ENCODE measurements at places on chromosomes 12 and 14. TPM values are rescaled to one million over a fixed set of nuclear protein-coding genes. Genes with fewer than 3 reads are reported as not detected.
A peak's percentile ranks its signal among the peaks of the same experiment; 100 is the strongest.

DNA sequence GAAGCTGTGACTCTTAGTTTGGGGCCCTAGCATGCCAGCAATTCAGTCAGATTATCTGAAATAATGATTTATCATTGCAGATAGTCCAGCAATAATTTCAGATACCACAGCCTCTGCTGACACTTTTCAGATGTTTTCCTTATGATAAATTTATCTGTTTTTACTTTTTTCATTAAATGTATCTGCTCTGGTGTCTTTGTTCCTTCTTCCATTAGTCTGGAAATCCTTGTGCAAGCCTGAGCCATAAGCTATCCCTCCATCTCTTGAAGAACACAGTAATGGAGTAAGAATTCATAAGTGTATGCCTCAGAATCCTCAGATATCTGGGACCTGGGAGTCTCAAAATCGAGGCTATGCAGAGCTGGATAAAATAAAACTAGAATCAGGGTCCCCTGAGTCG, 146.4 kb upstream of the KRR1 start:
- DNase-seq, result no peak
- no peaks in the 10 kb centered on the region for H3K4me1 ChIP-seq
- H3K27ac ChIP-seq, result no peak overlapping the region
- no peaks in the 10 kb centered on the region for H3K36me3 ChIP-seq
- H3K27me3 ChIP-seq, result no peaks in the 10 kb centered on the region

GRCh38 chr12:10554756-10555481, 49.2 kb downstream of the EIF2S3B start:
- H3K36me3 ChIP-seq, result no peaks in the 10 kb centered on the region
- H3K4me3 ChIP-seq, result no peak overlapping the region
- no peaks in the 10 kb centered on the region for H3K27me3 ChIP-seq

The PTPRO gene
- total RNA-seq, result 7.9 TPM

The NKX2-8 gene
- not detected for total RNA-seq

- H3K27me3 ChIP-seq, result no peaks in the 10 kb centered on the region
- peaks cover 64% of the 10 kb centered on the region for H3K4me1 ChIP-seq
- no peak overlapping the region for H3K4me3 ChIP-seq
Observed at GRCh38 chr14:75430526-75430925, 2.7 kb downstream of the JDP2 start.

The SERPINA5 gene
- 1.5 TPM for total RNA-seq

DNA sequence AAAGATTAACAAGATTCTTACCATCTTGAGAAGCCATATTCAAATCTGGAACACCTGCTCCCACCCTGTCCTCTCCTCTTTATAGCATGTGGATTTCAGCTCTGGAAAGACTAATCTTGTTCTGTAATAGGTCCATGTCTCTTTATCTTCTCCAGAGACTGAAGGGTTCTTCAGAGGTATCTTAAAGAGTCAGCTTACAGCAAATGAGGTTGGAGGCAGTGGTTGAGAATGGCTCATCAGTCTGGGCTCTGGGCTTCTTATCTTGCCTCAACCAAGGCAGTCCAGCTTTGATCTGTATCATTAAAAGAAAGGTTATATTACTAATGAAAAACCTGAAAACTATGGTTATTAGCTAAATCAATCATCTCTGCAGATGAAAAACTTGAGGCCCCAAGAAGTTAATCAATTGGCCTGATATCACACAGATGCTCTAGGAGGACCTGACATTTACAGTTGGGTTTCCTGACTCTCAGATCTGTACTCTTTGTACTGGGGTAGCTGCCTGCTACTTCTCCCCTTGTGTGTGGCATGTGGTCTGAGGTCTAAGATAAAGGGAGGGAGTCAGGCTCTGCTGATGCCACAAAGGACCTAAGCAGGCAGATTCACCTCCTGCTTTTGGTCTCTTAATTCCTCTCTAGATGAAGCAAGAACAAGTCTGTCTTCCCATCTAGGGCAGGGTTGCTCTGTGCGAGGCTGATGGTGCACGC, 1.7 kb upstream of the AKAP6 start:
- no peak for DNase-seq
- no peaks in the 10 kb centered on the region for H3K27me3 ChIP-seq
- peaks cover 13% of the 10 kb centered on the region for H3K4me1 ChIP-seq
- no peaks in the 10 kb centered on the region for H3K36me3 ChIP-seq

GRCh38 chr12:4763549-4763948, 43.3 kb downstream of the GALNT8 start:
- no peaks in the 10 kb centered on the region for H3K27me3 ChIP-seq
- DNase-seq, result peak; percentile 25
- no peaks in the 10 kb centered on the region for H3K36me3 ChIP-seq
- H3K27ac ChIP-seq, result no peak overlapping the region
- H3K4me1 ChIP-seq, result no peaks in the 10 kb centered on the region
- no peak overlapping the region for H3K4me3 ChIP-seq

DNA sequence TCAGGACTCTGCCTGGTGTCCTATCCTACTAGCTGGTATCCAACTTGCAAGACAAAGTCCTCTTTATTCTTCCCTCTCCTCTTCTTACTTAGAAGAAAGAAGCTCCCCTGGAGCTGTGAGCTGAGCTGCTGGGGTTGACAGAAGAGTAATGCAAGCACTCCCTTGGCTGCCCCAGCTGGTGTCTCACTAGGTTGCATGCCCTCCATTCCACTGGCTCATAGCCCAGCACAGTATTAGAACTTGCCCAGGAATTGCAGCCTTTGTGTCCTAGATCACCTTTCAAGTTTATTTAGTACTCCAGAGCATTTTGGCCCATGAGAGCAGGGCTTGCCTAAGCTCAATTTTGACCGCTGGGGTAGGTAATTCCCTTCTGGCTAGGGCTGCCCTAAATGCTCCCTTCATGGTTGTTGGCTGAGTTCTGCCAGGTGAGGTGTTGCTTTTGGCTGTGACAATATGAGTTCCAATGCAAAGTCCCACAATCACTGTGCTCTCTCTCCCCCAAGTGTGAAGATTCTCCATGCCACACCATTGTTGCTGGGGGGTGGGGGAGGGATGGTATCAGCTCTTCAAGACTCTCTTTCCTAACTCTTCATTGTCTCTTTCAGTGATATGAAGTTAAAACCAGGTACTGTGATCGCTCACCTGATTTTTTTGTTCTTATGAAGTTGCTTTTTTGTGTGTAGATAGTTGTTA, 317.4 kb upstream of the DDHD1 start:
- no peaks in the 10 kb centered on the region for H3K4me1 ChIP-seq
- no peaks in the 10 kb centered on the region for H3K27me3 ChIP-seq
- no peaks in the 10 kb centered on the region for H3K36me3 ChIP-seq
- H3K27ac ChIP-seq, result no peak overlapping the region

GRCh38 chr14:76917745-76918255, 91.6 kb downstream of the LRRC74A start:
- peak overlapping the region; percentile 85 for H3K27ac ChIP-seq
- DNase-seq, result no peak
- H3K4me3 ChIP-seq, result no peak overlapping the region
- H3K36me3 ChIP-seq, result no peaks in the 10 kb centered on the region
- H3K4me1 ChIP-seq, result peaks cover 61% of the 10 kb centered on the region

- H3K4me1 ChIP-seq, result peaks cover 8% of the 10 kb centered on the region
- H3K4me3 ChIP-seq, result no peak overlapping the region
- no peaks in the 10 kb centered on the region for H3K27me3 ChIP-seq
- H3K36me3 ChIP-seq, result no peaks in the 10 kb centered on the region
- no peak overlapping the region for H3K27ac ChIP-seq
Observed at GRCh38 chr14:36844443-36845195, 183.0 kb downstream of the PAX9 start.

DNA sequence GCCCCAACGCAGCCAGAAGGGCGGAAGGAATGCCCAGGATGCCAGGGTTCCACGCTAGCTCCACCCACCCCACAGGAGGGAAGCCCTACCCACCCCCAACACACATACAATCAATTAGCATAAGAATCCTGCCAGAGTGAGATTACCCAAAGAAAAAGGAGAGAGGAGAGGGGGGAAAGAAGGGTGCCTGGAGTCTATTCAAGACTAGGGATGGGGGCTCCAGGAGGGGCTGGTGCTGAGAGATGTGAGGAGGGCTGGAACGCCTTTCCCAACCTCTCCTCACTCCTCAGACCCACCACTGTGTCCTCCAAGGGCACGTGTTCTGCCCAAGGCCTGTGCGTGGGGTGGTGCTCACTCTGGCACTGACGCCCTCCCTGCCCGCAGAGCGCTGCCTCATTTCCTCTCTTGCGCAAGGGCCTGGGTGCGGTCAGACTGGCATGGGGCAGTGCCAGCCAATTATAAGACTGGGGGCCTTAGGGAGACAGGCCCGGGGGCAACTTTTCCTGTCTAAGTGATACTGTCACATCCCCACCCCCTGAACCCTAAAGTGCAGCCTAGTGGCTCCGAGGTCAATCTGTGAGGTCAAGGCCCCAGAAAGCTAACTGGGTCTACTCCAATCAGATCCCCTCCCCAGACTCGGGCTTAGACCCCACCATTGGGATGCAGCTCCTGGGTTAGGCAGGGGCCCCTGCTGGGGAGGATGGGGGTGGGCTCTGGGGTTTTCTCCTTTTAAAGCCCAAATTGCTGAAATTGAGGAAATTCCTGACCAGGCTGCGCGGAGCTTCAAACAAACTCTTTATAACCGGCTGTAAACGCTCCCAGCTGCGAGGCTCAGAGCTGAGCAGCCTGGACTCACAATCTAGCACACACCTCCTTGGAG, 10.2 kb upstream of the ITGB7 start:
- H3K36me3 ChIP-seq, result no peaks in the 10 kb centered on the region
- DNase-seq, result peak; percentile 83
- peaks cover 35% of the 10 kb centered on the region for H3K4me1 ChIP-seq
- H3K27me3 ChIP-seq, result no peaks in the 10 kb centered on the region
- H3K27ac ChIP-seq, result peak overlapping the region; percentile 99

DNA sequence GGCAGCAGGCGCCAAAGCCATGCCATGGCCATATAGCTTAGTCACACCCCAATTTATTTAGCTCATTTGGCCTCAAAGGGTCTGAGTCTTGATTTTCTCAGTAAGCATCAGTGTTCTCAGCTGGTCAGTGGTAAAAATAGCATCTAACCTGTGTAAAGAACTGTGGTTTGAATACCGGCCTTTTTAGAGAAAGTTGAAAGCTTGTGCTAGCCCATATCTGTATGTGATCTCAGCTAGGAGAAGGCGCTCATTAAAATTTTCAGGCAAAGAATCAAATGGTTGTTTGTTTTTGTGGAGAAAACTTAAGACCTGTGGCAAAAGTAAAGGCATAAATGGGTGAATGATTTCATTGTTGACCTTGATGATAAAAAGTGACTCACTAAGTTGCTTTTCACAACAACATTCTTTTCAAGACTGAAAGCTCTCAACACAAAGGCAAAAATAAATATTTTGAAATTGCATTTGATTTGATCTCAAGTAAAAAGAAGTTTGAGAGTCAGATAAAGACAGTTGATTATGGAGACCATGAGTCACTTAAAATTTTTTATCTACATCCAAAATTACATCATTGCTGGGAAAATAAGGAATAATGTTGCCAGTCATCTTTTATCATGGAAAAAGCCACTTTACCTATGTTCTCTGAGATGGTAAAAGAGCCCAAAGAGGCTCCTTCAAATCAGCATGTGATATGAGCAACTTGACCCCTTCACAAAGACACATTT, 128.5 kb upstream of the RGS6 start:
- no peaks in the 10 kb centered on the region for H3K4me1 ChIP-seq
- no peak for DNase-seq
- no peaks in the 10 kb centered on the region for H3K36me3 ChIP-seq
- no peak overlapping the region for H3K4me3 ChIP-seq
- H3K27ac ChIP-seq, result no peak overlapping the region

The SYNE2 gene
- total RNA-seq, result 242 TPM

Measured in transverse colon (tissue), 4 donors.